H7 (cell line): ENCODE measurements at places on chromosomes 16 and 17.
A peak's percentile ranks its signal among the peaks of the same experiment; 100 is the strongest.

DNA sequence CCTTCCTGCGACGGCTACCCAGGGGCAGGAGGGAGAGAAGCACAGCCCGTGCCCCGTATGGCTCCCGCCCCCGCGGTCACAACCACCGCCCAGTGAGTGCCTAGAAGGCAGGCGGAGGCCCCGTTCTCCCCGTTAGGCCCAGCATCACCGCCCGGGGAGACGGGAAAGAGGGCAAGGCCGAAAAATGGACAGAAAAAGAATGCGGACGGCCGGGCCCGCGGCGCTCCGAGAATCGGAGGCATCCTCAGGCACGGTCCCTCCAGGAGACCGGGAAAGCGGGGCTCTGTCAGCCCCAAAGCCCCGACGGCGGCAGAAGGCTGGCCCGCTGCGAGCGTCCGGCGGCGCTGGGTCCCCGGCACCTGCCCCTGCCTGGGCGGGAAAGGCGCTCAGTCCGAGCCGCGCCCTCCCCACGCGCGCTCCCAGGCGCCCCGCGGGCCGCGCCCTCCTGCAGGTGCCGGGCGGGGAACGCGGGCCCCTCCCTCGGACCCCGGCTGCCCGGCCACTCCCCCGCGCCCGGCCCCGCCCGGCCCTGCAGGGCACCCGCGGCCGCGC lies 407 bp downstream of the MCRIP1 start:
- DNase-seq: no peak

DNA sequence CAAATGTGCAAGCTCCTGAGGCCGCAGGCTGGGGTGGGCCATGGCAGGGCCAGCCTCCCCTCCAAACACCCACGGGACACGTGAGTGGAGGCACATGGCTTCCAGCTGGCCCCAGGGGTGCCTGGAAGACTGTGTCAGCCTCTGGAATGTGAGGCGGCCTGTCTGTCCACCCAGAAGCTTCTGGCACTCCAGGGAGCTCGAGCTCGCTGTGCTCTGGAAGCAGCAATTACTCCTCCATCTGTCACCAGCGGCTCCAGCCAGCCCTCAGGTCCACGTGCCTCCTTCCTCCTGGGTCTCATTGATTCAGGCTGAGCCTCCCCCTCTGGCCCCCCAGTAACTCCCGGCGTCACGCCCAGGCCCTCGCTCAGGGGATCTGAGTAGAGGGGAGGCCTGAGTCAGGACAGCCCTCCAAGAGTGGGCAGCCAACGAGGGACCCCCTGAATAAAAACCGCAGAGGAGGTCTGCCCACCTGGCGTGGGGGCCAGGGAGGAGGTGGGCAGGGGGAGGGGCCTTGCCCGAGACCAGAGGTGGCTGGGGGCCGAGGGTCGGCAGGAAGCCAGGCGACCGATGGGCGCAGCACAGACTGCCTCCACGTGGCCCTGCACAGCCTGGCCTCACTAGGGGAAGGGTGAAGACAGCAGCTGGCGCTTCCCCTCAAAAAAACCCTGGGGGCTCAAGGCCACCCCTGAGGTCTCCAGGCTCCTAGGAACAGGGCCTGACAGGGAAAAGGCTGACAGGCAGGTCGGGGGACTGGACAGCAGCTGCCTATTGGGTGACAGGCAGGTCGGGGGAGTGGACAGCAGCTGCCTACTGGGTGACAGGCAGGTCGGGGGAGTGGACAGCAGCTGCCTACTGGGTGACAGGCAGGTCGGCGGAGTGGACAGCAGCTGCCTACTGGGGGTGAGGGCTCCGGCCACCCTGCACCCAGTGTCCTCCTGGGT lies 11.9 kb downstream of the PIEZO1 start:
- DNase-seq: no peak

DNA sequence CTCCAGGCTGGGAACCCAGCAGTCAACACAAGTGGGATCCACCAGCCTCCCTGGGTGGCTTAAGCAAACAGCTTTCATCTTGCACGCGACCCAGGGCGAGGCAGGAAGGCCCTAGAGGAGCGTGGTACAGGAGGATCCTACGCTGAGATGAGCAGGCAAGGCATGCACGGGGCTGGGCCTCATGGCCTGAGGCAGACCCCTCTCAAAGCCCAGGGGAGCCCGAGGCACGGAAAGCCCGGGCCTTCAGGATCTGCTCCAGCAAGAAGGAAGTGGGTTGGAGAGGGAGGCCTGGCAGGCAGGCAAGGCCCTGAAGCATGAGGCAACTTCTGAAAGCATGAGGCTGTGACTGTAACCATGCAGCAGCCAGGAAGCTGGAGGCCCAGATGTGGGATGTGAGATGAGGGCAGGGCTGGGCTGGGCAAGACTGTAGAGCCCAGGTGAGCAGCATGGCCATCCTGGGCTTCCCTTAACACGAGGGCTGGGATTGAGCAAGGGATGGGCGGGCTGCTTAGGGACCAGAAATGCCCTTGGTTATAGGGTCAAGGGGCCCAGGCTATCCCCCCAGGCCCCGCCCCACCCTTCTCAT lies 338.7 kb downstream of the C16orf95 start:
- no peak for DNase-seq

- DNase-seq: no peak
These were observed 9.2 kb downstream of the KDM6B start for GRCh38 chr17:7843257-7843535.

- peak; percentile 86 for DNase-seq
These were observed 150.2 kb upstream of the GSE1 start for GRCh38 chr16:85462714-85463611.

GRCh38 chr16:64983963-64984362 lies 137.9 kb downstream of the CDH11 start:
- DNase-seq: peak; percentile 44

GRCh38 chr17:50079334-50080095 lies 15.6 kb upstream of the PDK2 start:
- DNase-seq: peak; percentile 90

GRCh38 chr17:28201315-28201714 lies 117.7 kb upstream of the TMEM97 start:
- no peak for DNase-seq

DNA sequence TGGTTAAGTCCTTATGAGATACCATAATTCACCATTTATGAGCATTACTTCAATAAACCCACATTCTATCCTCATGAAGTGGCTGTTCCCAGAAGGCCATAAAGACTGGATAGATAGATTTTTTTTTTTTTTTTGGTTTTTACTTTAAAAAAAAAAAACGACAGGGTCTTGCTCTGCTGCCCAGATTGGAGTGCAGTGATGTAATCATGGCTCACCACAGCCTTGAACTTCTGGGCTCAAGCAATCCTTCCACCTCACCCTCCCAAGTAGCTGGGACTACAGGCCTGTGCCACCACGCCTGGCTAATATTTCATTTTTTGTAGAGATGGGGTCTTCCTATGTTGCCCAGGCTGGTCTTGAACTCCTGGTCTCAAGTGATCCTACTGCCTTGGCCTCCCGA lies 102.3 kb downstream of the XYLT1 start:
- no peak for DNase-seq

- peak; percentile 34 for DNase-seq
These were observed 2.4 kb downstream of the SERPINF1 start for GRCh38 chr17:1764284-1764683.

- no peak for DNase-seq
These were observed 912 bp upstream of the VAT1L start for GRCh38 chr16:77787452-77787851.
